ENCODE measurements at places on chromosomes 12 and 14.
A peak's percentile ranks its signal among the peaks of the same experiment; 100 is the strongest.

- no peak for DNase-seq
These were observed 521 bp upstream of the GMFB start for GRCh38 chr14:54489318-54489683.

GRCh38 chr12:63777340-63777739, 2.4 kb upstream of the RXYLT1 start:
- DNase-seq: no peak

DNA sequence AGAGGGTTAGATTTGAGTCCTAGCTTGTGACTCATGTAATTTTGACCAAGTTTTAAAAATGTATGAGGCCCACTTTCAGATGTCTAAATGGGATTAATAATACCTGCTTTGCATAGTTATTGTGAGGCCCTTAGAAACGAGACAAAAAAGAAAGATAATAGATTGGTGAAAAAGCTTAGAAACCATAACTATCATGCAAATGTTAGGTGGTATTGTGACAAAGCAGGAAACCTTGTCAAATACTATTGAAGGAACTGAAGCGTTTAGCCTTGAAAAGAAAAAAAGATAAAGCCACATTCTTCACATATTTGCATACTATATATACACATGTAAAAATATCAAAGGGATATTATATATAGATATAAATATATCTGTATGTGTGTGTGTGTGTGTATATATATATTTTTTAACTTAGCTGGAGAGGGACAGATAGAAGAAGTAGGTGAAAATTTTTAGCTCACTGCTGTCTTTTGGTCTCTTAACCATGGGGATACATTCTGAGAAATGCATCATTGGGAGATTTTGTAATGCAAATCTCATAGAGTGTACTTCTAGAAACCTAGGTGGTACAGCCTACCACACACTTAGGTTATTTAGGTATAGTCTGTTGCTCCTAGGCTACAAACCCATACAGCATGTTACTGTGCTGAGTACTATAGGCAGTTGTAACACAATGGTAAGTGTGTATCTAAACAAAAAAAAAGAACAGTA, 270.3 kb downstream of the CCDC91 start:
- no peak for DNase-seq

GRCh38 chr14:101560534-101561113, 671 bp upstream of the DIO3 start:
- no peak for DNase-seq

DNA sequence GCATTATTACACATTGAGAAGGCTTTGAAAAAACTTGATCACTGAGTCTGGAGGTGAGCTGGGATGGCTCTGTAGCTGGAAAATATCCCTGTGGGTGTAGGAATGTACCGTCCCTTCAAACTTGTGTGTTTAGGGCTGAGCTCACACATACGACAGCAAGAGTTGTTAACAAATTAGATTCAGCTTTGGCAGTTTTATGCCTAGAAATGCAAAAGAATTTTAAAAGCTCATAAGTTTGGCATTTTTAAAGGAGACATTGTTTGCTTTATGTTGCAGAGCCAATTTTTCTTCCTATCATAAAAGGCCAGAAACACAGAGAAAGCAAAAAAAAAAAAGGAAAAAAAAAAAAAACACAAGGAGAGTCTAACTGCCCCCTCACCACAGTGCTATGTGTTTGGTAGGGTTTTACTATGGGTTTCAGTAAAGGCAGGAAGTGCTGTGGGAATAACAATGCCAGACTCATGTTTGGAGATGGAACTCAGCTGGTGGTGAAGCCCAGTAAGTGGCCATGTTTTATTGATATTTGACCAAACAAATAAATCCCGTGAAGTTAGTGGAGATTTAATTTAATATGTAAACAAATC, 78.4 kb downstream of the DAD1 start:
- peak; percentile 53 for DNase-seq

DNA sequence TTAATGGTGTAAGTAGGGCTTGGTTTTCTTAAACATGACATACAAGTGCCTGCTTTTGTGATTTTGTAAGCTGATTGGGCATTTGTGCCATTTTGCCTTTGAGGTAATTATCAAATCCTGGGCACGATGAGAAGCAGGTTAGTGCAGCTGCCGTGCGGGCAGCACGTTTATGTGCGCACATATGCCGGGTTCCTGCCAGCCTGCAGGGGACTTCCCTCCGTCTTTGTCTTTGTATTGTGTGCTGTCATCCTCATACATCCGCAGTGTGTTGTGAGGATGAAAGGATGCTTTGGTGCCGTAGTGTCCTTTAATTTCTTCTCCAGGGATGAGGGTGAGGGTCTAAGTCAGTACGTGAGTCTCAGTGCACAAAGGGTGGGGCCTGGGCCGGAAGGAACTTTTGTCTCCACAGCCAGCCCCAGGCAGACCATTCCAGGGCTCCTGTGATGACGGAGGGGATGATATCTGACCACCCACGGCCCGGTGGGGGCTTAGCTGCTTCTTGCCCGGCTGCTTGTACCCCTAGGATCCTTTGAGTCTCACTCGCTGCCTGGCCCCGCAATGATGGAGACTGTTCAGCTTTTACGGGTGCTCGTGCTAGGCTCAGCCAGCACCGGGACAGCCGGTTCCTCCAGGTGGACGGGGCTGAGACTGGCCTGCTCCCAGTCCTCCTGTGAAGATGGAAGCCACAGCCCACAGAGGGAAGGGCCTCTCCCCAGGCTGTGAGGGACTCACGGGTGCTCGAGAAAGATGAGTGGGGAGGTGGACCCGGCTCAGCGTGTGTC, 54.6 kb downstream of the ADGRD1 start:
- no peak for DNase-seq

GRCh38 chr12:6340745-6341416, 995 bp downstream of the TNFRSF1A start:
- DNase-seq: no peak

DNA sequence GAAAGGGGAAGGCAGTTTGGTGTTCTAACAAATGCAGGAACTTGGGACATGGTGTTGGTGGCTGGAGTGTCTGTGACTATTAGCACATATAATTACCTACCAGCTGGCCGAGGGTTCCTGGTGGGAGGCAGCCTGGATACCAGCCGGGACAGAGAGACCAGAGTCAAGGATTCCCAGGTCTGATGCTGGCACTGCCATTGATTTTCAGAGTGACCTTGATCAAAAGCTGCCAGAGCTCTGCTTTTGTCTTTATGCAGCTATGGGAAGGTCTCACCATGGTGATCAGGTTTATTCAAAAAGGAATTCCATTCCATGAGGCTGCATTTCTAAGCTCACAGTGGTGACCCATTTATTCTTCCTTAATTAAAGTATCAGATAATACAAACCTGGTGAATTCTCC, 101.0 kb upstream of the PWP1 start:
- DNase-seq: no peak

GRCh38 chr14:31854508-31855075, 222.5 kb upstream of the ARHGAP5 start:
- DNase-seq: no peak

All from SJSA1 (cell line).